ENCODE measurements at places on chromosomes 6 and 20.
A peak's percentile ranks its signal among the peaks of the same experiment; 100 is the strongest.

GRCh38 chr6:119127627-119128026, 49.2 kb upstream of the FAM184A start:
- no peak overlapping the region for H3K27ac ChIP-seq
- no peaks in the 10 kb centered on the region for H3K27me3 ChIP-seq
- H3K4me1 ChIP-seq = no peaks in the 10 kb centered on the region
- H3K36me3 ChIP-seq = no peaks in the 10 kb centered on the region
- no peak overlapping the region for H3K4me3 ChIP-seq

GRCh38 chr6:140285471-140285870, 911.0 kb upstream of the CITED2 start:
- H3K27ac ChIP-seq = no peak overlapping the region
- DNase-seq = no peak
- H3K36me3 ChIP-seq = no peaks in the 10 kb centered on the region

GRCh38 chr6:52330470-52330869, 31.5 kb upstream of the PAQR8 start:
- no peaks in the 10 kb centered on the region for H3K36me3 ChIP-seq
- no peak for DNase-seq
- no peak overlapping the region for H3K4me3 ChIP-seq
- H3K27me3 ChIP-seq = no peaks in the 10 kb centered on the region
- H3K4me1 ChIP-seq = peaks cover 23% of the 10 kb centered on the region

- H3K27me3 ChIP-seq = no peaks in the 10 kb centered on the region
- no peak for DNase-seq
- H3K4me1 ChIP-seq = no peaks in the 10 kb centered on the region
- H3K4me3 ChIP-seq = no peak overlapping the region
- H3K27ac ChIP-seq = no peak overlapping the region
Measured at GRCh38 chr20:9945408-9945807, 89.4 kb upstream of the ANKEF1 start.

DNA sequence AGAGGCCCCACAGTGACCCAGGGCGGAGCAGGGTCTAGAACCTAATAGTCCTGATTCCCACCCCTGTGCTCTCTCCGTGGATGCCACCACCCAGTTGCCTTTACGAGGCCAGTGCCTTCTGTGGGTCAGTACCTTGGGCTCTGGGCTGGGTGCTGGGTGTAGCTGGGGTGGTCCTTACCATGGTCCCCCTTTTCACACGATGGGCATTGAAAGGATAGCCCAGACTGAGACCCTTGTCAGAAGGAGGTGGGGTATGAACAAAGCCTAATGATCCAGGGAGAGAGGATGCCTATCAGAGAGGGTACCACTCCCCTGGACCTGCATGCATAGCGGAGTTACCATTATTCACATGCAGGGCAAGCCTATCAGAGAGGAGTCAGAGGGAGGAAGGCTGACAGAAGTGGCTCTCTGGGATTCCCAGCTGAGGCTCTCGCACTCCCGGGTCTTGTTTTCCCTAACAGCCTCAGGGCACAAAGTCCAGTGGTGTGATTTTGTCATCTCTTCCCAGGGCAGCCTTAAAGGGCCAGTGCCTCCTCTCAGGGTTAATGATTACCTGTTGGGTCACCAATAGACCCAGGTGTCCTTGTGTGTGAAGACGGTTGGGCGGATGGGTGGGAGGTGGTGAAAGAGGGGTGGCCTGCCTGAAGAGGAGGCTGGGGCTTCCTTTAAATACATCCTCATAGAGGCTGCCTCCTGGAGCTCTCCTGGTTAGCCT, 36.2 kb downstream of the VEGFA start:
- no peak overlapping the region for H3K4me3 ChIP-seq
- no peak for DNase-seq
- H3K27me3 ChIP-seq = no peaks in the 10 kb centered on the region
- no peaks in the 10 kb centered on the region for H3K36me3 ChIP-seq

DNA sequence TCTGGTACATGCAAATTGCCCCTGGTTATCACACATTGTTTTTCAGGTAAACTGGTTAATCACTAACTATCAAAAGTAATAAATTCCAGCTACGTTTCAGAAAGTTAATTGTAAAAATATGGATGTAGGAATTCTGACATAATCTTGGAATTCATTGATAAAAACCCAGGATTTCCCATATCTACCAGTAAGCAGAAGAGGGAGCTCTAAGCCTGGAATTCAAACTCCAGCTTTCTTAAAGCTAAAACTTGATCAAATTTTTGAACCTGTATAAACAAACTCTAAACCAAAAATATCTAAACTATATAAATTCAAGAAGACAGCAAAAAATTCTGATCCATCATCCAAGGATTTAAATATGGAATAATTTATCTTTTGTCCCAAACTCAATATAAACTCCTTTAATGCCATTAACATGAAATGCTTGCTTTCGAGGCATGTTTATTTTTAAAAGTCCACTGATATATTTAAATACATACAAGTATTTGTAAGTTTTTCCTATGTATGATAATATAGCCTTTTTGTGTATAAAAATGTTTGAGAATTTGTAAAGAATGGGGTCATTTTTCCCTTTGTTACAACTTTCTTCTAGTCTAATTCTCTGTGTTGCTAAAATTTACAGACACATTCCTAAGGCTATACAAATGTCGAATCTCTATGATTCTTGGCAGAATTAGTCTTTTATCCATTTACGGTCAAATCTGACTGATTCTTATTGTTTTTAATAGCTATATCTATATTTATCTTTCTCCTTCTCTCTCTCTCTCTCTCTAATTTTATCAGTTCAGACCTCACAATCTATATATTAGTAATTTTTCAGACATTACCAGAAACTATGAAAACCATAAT, 91.4 kb upstream of the RNF217 start:
- no peaks in the 10 kb centered on the region for H3K27me3 ChIP-seq
- DNase-seq = no peak

GRCh38 chr6:19723545-19723944, 113.6 kb upstream of the ID4 start:
- no peaks in the 10 kb centered on the region for H3K36me3 ChIP-seq
- no peak overlapping the region for H3K4me3 ChIP-seq
- no peaks in the 10 kb centered on the region for H3K4me1 ChIP-seq
- no peak overlapping the region for H3K27ac ChIP-seq

- H3K27me3 ChIP-seq = no peaks in the 10 kb centered on the region
- no peak overlapping the region for H3K27ac ChIP-seq
- no peaks in the 10 kb centered on the region for H3K4me1 ChIP-seq
- H3K4me3 ChIP-seq = no peak overlapping the region
- H3K36me3 ChIP-seq = no peaks in the 10 kb centered on the region
Measured at GRCh38 chr6:91485047-91485446, 898.2 kb upstream of the MAP3K7 start.

DNA sequence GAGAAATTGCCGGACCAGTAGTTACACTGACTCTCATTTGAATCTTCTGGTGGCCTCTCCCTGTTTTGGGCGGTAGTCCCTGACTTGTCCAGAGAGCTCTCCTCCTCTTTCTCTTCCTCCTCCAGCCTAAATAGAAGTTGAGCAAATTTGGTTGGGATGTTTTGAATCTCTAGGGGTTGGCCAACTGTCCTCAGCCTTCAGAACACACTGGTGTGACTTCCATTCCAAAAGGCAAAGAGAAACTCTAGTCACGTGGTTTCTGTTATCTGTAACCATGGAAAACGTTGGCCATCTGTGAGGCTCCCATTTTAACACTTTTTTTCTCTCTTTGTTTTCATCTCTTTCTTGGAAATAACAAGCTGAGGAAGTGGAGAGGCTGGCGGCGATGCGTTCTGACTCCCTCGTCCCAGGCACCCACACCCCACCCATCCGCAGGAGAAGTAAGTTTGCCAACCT, 275.3 kb downstream of the TBC1D7 start:
- no peak overlapping the region for H3K27ac ChIP-seq
- no peaks in the 10 kb centered on the region for H3K36me3 ChIP-seq
- no peak for DNase-seq
- no peak overlapping the region for H3K4me3 ChIP-seq
- H3K4me1 ChIP-seq = no peaks in the 10 kb centered on the region

DNA sequence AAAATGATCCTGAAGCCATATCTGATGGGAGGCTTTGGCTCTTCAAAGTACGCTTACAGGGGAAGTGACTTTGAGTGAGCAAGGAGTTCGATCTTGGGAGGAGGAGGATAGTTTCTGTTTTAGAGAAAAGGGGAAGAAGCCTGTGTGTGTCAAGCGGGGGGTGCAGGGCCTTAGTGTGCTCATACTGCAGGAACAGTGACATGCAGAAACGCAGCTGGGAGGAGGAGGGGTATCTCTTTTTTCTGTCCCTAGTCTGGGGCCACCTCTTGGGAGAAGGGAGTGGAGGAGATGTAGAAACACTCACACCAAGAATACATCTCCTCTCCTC, 19.8 kb downstream of the SIRPD start:
- no peak overlapping the region for H3K27ac ChIP-seq
- DNase-seq = no peak
- no peaks in the 10 kb centered on the region for H3K27me3 ChIP-seq

GRCh38 chr6:105537981-105538578, 135.2 kb upstream of the PREP start:
- H3K27me3 ChIP-seq = no peaks in the 10 kb centered on the region
- no peaks in the 10 kb centered on the region for H3K36me3 ChIP-seq
- no peaks in the 10 kb centered on the region for H3K4me1 ChIP-seq
- no peak for DNase-seq
- H3K27ac ChIP-seq = no peak overlapping the region

DNA sequence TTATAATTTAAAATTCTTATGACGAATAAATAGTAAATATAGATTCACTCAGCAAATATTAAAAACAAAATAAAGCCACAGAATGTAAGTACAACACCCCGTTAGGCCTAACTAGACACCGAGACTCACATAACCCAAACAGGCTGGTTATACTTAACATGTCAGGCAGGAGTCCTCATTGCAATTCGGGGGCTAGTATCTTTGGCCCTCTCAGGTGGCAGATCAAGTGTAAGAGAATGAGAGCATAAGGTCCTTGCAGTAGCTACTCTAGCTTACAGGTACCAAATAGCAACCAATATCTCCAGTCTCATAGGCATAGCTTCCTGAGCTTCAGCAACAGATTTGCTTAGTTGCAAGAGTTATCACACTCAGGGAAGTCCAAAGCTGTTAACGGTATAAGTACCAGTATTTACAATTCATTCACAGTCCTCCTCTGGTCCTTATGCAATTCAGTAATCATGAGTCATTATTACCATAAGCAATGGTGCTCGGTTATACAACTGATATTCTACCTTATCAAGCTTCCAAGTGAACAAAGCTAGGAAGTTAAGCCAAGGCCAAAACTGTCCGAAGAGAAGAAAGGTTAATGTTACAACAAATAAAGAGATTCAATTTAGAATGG, 20.1 kb downstream of the REV3L start:
- H3K27me3 ChIP-seq = no peaks in the 10 kb centered on the region
- H3K4me3 ChIP-seq = no peak overlapping the region
- H3K27ac ChIP-seq = no peak overlapping the region
- peaks cover 4% of the 10 kb centered on the region for H3K36me3 ChIP-seq
- no peak for DNase-seq
- no peaks in the 10 kb centered on the region for H3K4me1 ChIP-seq

GRCh38 chr6:150119173-150119572, 23.7 kb upstream of the PPP1R14C start:
- no peak overlapping the region for H3K27ac ChIP-seq
- H3K4me3 ChIP-seq = no peak overlapping the region
- no peak for DNase-seq

DNA sequence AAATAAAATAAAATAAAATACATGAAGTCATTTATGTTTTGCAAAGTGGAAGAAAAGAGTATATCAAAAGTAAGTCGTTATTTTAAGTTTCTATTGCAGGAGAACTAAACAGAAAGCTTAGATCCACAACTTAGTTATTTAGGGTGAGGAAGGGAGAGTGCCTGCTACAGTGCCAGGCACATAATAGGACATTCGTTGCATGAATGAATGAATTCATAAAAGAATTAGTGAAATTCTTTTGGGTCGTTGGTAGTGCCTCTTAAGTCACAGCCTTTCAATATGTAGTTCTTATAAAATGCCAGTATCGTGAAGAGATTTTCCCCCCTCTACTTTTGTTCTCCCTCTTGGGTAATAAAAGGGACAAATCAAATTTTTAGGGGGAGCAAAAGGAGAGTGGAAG, 29.1 kb downstream of the SF3B5 start:
- H3K27ac ChIP-seq = no peak overlapping the region
- H3K36me3 ChIP-seq = no peaks in the 10 kb centered on the region
- no peaks in the 10 kb centered on the region for H3K27me3 ChIP-seq
- no peak for DNase-seq
- H3K4me3 ChIP-seq = no peak overlapping the region

- no peaks in the 10 kb centered on the region for H3K27me3 ChIP-seq
- no peaks in the 10 kb centered on the region for H3K4me1 ChIP-seq
Measured at GRCh38 chr20:33531047-33531877, 41.4 kb downstream of the CBFA2T2 start.

DNA sequence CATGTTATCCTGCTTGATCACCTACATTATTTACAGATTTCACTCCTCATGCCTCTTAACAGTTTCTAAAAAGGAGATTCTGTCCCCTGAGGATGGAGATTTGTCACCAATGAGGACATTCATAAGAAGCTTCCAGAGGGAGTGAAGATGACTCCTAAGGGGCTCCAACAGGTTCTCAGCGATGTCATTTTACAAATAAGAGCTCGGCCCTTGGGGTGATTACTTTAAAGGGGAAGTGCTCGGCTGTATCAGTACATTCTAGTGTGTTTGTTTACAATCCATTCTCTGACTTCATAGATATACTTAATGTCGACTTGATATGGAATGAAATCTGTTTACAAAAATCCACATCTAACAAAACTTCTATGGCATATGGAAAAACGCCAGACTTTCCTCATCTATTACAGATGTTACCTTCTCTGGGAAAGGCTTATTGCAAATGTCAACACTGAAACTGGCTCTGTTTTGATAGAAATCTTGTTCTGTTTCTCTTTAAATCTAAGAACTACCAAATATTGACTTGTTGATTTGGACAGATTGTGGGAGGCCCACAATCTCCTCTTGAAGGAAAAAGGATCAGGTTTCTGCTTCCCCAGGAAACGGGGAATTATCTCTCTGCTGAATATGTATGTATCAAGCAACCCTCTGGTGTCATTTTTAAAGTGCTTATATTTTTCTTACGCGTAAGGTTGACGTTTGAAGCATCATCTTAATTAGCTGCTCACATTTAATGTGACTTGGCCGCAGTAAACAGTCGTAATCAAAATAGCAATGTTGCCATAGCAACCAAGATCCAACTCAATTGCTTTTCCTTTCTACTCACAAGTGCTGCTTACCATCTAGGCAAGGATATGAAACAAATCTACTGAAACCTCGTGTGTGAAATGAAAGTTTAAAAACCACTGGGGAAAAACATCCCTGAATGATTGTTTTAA, 95.7 kb downstream of the SHLD1 start:
- no peak for DNase-seq
- H3K36me3 ChIP-seq = no peaks in the 10 kb centered on the region
- H3K27me3 ChIP-seq = no peaks in the 10 kb centered on the region
- peak overlapping the region; percentile 61 for H3K27ac ChIP-seq
- H3K4me3 ChIP-seq = no peak overlapping the region

- no peak overlapping the region for H3K4me3 ChIP-seq
- H3K27me3 ChIP-seq = peaks cover 3% of the 10 kb centered on the region
Measured at GRCh38 chr6:3523966-3524365, 67.1 kb upstream of the SLC22A23 start.
